ENCODE measurements at places on chromosomes 3 and 15.
A peak's percentile ranks its signal among the peaks of the same experiment; 100 is the strongest.

DNA sequence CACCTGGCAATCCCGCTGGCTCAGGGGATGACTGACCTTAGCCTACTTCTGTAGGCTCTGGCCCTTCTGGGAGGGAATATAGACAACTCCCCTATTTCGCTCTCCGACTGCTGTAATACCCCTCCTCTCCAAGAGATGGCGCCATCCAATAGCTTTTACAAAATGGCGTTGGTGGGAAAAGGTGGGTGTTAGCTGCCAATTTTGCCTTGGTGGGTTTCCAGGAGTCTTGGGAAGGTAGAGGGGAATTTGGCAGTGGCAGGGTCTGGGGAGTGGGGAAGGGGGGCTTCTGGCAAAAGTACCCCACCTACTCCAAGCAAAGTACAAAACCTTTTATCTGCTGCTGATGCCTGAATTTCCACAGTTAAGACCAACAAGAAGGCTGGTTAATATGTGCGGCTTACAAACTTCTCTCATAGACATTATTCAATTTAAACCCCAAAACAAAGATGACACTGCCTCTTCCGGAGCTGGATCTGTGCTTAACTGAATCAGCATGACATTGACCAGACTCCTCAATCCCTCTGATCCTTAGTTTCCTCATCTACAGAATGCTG, 62.1 kb downstream of the RASGRF1 start:
- peak; percentile 61 for DNase-seq

- DNase-seq = peak; percentile 8
Observed at GRCh38 chr3:37608061-37608702, 253.5 kb upstream of the CTDSPL start.

DNA sequence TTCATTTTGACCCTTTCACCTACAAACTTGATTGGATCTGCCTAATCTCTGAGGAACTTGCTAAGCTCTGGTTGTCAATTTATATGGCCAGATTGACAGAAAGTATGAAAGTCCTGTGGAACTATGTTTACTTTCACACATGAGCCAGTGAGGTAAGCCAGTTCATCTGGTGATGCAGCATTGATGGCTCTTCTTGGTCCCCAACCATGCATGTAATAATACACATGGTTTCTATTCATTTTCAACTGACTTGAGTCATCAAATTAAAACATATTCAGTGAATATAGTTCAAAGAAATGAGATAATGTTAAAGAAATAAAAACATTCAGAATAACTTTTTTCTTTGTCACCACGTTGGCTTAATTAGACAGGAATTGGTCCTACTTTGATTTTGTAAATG, 336.1 kb upstream of the THBS1 start:
- DNase-seq = no peak

GRCh38 chr15:89772932-89773583, 3.1 kb upstream of the MESP2 start:
- DNase-seq = peak; percentile 44

GRCh38 chr15:31298707-31299172, 27.9 kb upstream of the KLF13 start:
- DNase-seq = peak; percentile 16

DNA sequence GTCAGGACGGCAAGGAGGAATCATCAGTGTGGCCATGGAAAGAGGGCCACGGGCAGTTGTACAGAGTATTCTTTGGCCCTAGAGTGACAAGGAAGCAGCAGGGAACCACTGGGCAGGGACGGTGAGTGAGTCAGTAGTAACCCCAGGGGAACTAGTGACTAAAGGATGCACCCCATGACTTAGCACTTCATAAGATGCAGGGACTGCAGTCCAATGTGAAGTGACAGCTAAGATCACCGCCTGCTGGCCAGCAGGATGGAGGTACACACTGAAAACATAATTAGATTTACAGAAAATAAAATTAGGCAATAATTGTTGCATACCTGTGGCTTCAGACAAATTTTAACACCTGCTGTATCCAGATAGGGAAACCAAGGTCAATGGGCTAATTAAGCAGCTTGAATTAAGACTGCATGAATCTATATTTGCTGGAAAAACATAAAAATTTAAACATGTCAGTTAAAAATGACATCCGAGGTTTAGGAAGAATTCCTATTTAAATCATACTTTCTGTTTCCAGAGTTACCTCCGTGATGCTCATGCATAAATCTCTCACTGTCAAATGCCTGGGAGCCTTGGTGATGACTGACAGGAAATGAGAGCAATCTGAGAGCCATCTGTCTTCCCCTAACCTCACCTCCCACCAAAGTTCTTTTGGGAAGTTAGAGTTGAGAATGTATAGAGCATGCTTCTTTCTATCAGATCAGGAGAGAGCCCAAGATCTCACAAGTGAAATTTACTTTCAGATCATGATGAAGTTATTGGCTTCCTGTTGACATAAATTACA, 56.5 kb downstream of the DCLK3 start:
- peak; percentile 11 for DNase-seq

DNA sequence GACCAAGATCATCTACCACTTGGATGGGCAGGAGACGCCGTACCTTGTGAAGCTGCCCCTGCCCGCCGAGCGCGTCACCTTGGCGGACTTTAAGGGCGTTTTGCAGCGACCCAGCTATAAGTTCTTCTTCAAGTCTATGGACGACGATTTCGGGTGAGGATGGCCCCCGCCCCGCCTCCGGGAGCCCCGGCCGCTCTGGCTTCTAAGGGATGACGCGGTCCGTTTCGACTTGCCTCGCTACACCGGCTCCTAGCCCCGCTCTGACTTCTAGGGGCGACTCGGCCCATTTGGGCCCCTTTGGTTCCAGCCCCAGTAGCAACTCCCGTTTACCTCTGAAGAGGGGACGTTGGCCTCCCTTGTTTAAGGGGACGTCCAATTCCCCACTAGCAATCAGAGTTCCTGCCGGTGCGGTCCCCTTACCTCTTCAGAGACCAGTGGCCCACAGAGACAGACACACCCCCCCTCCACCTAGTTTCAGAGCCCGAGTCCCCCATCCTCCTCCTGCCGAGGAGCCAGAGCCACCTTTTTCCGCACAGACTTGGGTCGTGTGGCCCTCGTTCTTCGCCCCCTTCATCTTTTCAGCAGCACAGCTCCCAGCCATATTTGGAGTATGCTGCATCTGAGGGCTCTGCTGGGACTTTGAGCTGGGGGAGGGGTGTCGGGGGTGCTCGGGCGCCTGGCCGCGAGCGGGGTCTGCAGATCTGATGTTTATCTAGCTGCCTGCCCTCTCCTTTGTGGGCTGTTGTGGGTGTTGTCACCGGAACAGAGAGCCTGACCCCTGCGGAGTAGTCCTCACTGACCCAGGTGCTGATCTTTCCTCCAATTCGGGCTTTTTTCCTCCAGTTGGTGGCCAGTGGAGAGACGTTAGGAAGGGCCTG, 706 bp downstream of the DVL3 start:
- DNase-seq = peak; percentile 52

DNA sequence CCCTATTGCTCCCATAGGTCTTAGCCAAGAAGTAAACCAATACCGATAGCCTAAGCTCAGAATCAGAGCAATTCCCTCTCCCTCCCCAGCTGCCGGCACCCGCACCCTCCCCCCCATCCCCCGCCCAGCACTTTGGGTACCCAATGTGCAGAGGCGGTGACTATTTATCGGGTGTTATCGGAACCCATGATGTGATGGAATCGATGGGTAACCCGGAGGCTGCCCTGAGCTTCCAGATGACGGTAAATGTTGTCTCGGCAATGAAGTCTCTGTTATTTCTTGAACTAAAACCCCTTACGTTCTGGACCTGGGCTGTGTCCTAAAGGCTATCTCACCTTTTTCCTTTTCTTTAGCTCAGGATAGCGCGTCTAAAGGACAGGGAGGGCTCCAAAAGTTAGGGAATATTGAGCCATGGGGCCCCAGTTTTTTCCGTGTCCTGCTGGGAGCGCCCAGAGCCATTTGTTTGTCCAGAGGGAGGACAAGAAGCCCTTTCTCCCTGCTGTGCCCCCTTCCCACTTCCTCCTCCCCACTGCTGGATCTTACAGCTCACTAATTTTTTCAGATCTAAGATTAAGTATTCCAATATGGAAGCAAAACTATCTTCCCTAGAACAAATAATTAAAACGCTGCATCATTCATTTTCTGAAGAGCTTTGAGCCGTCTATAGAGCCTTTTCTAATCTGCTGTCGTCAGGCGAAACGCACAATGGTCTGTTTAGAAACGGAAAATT, 1.5 kb downstream of the SLITRK3 start:
- no peak for DNase-seq

DNA sequence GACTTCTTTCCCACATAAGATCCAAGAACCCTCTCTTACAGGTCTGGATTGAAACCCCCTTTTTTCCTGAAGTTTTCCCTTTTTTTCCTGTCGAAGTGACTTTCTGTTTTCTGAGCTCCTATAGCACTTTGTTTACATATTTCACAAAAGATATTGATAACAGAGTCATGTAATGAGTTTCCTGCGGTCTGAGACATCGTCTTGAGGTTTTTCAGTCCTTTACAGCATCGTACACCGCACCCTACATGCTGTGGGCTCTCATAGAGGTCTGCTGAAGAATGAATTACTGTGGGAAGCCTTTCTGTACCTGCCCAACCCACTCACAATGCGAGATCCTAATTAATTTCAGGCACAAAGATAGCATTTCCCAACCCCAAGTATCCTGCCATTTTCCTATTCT, 53.1 kb downstream of the MCF2L2 start:
- DNase-seq = no peak

DNA sequence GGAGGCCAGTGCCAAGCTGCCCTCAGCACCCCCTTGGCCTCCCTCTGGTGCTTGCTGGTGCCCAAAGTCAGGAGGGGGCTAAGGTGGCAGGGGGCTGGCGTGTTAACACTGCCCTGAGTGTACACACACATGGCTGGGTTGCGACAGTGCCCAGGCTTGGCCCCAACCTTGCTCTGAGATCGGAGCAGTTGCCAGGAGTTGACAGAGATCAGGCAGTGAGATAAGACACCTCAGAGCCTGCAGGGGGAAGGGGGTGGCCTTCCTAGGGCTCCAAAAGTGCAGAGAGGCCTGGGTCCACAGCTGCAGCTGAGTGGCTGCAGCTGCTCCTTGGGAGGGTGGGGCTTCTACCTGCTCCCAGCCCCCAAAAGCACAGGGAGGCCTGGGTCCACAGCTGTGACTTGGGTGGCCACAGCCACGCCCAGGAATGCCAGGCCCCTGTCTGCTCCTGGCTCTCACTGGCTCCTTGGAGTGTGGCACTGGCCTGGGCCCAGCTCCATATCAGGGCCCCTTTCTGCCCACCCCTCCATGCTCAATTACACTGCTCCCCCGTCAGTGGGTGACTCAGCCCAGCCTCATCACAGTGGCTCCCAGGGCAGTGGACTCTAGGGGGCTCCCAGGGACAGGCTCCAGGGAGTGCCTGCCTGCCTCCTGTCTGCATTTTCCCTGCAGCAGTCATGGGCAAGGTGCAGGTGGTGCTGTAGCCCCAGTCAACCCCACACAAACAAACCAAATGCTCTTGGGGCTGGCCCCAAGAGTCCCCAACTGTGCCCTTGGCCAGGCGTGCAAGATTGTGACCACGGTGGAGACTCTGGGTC, 56.4 kb upstream of the C15orf39 start:
- DNase-seq = no peak

- DNase-seq = no peak
Observed at GRCh38 chr3:146166415-146166821, 5.4 kb upstream of the PLOD2 start.

DNA sequence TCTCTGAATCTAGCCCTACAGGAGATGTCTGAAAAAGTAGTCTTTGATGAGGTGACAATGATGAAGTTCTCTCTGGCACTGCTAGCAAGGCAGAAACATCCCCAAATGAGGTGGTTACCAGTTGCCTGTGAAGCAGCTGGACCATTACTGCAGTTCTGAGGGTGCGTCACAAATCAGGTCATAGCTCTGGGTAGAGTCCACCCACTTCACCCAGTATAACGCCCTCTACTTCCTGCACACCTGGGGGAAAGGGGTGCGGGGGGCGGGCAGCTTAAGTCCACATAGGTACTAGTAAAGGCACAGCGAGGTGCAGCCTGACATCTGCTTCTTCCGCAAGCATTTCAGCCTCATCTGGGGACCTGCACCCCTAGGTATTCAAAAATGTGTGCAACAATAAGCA, 13.4 kb upstream of the SATB1 start:
- no peak for DNase-seq

DNA sequence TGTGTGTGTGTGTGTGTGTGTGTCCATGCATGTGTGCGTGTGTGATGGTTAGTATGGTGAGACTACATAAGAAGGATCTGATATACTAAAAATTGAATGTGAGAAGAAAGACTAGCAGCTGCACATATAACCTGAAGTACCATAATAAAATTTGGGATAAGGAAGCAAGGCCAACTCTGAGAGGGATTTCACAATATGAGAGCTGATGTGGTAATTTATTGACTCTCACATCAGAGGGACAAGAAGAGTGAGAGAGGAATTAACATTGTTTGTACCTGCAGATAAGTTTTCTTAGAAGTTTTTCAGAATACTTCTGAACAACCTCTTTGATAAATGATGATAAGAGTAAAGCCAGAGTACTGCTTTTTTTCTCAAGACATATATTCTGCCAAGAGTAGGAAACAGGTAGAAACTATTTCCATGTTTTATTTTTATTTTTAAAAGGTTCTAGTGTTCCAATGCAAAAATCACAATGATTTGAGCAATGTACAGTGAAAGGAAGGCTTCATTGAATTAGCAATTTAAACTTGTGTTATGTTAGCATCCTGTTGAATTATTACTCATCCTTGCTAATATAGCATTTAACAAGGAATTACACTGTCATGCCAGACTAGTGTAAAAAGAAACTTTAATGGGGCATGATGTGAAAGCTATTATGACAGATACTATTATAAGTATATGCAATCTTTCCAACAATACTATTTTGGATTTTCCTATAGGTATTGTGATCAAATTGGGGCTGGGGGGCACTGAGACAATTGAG, 415.5 kb upstream of the ARPP21 start:
- no peak for DNase-seq

- DNase-seq = peak; percentile 48
Observed at GRCh38 chr3:127628788-127629466, at the start of gene PODXL2. Gene PODXL2, plus strand, starts transcription at chr3:127629185. Its CDS starts 35 bp downstream, at chr3:127629220.

DNA sequence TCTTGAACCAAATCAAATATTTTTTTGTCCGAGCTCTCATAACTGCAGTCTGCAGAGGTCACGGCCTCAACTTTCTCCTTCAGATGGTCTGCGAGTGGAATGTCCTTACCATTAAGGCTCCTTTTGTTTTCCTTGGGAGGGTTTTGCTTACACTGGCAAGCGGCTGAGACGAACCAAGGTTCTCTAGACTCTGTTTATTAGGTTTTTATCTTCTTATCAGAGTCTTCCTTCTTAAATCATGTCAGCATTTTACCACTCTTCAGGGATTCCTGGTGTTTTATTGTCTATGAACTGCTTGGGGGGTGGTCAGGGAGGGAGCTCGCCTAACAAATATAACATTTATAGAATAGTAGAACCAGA, 773.7 kb upstream of the NR2F2 start:
- DNase-seq = no peak

GRCh38 chr15:80699981-80700380, 4.9 kb downstream of the ABHD17C start:
- DNase-seq = no peak

- DNase-seq = peak; percentile 49
Observed at GRCh38 chr3:45319996-45320305, 68.4 kb upstream of the LARS2 start.

- DNase-seq = no peak
Observed at GRCh38 chr15:82828075-82828474, 18.6 kb downstream of the WHAMM start.

GRCh38 chr15:25711691-25712090, 151.4 kb downstream of the ATP10A start:
- no peak for DNase-seq

GRCh38 chr15:57849317-57849716, 142.8 kb downstream of the POLR2M start:
- no peak for DNase-seq

GRCh38 chr15:37044915-37045648, 55.3 kb downstream of the MEIS2 start:
- no peak for DNase-seq
